ENCODE measurements at places on chromosomes 13 and 19. TPM values are rescaled to one million over a fixed set of nuclear protein-coding genes. Genes with fewer than 3 reads are reported as not detected.

GRCh38 chr13:40220299-40220935 is 446.0 kb downstream of the FOXO1 start:
- no peak overlapping the region for H3K4me3 ChIP-seq
- H3K4me1 ChIP-seq: peaks cover 2% of the 10 kb centered on the region
- H3K36me3 ChIP-seq: no peaks in the 10 kb centered on the region

GRCh38 chr19:6022570-6023064 is 44.7 kb upstream of the RANBP3 start:
- peaks cover 23% of the 10 kb centered on the region for H3K4me1 ChIP-seq
- H3K4me3 ChIP-seq: no peak overlapping the region
- H3K27me3 ChIP-seq: no peaks in the 10 kb centered on the region
- peak overlapping the region; percentile 58 for H3K27ac ChIP-seq
- H3K36me3 ChIP-seq: no peaks in the 10 kb centered on the region

LILRA1 gene
- total RNA-seq: not detected

GRCh38 chr13:46086985-46087384 is 17.8 kb downstream of the CPB2 start:
- H3K36me3 ChIP-seq: no peaks in the 10 kb centered on the region
- no peak overlapping the region for H3K4me3 ChIP-seq
- no peak overlapping the region for H3K27ac ChIP-seq
- H3K27me3 ChIP-seq: peaks cover 35% of the 10 kb centered on the region

Measured in osteocyte (in vitro differentiated cells).